ENCODE measurements at places on chromosomes 2 and 18.
A peak's percentile ranks its signal among the peaks of the same experiment; 100 is the strongest.

GRCh38 chr2:15378148-15378908 lies 182.8 kb downstream of the NBAS start:
- no peak for DNase-seq

DNA sequence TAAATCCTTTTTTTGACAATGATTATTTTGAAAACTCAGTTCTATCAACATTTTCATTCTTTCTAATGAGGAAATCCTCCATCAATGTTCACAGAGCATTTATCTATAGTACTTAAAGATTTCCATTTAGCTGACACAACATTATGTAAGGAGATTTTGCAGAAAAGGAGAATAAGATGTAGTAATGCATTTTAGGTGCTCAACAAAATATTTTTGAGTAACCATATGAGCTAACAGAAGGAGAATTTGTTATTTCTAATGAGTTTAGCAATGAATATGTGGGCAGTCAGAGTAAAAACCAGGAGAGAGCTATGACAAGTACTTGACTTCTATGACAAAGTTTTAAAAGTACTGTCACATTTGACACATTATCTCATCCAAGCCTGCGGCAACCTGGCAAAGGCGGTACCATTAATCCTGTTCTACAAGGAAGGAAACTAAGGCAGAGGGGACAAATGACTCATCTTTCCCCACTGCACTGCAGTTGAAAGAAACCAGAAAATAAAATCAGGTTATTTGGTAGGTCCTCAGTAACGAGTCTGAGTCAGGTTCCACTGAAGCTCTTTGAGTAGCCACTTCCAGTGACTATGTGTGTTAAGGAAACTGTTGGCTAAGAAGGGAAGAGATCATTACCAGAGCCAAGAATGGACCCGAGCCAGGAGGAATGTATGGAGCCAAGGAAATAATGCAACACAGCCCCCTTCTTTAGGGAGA lies 134.1 kb upstream of the ITGB6 start:
- no peak for DNase-seq

GRCh38 chr2:104606056-104606455 lies 247.9 kb upstream of the POU3F3 start:
- no peak for DNase-seq

- no peak for DNase-seq
Measured at GRCh38 chr2:217047631-217048030, 187.8 kb upstream of the TNP1 start.

- DNase-seq = no peak
Measured at GRCh38 chr2:101781326-101781725, 83.8 kb downstream of the MAP4K4 start.

DNA sequence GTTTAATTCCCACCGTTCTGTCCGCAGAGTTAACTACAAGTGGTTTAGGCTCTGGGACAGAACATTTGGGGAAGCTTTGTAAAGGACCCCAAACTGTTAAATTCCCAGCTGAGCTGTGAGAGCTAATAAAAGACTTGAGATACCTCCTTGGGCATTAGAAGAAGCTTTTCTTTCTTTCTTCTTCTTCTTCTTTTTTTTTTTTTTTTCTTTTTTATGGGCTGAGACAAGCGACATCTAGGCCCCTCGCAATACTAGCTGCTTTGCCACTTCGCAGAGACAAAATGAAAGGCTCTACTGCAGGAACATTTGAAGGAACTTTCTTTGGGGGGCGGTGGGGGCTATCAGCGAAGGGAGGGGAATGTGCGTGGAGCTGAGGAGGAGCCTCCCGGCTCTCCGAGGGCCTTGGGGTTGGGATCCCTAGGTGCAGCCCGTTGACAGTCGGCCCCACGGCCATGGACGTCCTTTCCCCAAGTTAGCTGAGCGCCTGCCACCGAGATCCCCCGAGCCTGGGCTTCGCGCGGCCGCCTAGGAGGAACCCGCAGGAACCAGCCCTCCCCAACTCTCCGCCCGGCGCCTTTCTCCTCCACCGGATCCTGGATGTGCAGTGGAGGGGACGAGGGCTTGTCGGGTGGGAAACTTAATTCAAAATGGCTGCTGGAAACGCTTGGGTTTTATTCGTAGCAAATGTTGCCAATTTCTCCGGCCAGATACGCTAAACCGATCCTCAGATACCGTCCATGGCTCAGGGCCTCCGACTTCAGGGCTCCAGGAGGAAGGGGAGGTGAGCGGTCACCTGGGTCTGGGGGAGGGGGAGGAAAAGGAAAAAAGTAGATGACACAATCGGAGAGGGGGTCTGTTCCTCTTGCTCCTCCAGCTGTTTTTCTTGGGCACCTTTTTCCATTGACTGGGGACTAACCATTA lies 4.2 kb downstream of the MEIS1 start:
- DNase-seq = peak; percentile 20

DNA sequence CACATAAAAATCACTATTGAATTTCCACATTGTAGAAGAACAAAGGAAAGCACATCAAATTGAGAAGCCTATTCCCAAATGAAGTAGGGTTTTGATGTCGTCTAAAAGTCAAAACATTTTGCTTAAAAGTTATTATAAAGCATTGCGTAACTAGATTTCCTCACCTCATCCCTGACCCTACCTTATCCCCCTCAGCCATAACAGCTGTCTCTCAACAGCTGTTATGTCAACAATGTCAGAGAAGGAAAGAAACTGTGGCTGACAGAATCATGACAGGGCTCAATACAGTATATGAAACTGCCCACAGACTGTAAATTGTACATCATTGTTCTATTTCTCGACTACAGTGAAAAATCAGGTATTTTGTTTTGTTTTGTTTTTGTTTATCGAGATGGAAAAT lies 63.0 kb upstream of the ACVR1C start:
- no peak for DNase-seq

DNA sequence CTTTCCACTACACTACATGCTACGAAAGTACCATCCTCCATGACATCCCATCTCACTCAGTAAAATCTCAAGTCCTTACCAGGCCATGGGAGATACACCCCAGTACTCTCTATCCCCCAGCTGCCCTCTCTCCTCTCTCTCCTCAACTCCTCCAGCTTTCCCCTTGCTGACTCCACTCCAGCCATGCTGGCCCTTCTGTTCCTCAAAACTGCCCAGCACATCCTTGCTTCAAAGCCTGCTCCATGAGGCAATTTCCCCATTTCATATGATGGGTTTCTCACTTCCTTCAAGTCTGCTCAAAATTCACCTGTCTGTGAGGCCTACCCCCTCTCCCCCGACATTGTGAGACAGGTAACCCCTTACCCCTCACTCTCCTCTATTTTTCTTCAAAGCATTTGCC lies 8.6 kb downstream of the CHN1 start:
- DNase-seq = no peak

DNA sequence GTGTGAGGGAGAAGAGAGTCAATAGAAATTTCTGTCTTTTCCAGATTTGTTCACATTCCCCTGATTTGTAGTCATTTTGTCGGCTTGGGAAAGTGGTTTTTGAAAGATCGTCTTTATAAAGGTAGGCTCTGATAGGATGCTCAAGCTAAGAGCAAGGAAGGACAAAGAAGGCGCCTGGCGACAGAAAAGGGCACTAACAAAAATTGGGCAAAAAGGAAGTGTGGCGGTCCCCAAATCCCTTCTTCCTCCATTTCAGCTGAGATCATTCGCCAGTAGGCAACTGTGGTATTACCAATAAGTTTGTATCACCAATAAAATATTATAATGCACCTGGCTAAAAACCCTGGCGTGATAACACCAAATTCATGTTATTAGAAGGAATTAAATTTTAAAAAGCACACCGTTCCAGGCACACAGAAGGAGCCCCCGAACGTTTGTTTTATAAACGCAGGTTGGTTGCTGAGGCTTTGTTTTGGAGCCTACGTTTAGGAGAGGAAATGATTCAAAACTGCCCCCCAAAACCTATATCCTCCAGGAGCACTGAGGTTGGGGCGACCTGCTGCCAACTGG lies 756 bp upstream of the PTPN4 start:
- peak; percentile 31 for DNase-seq

DNA sequence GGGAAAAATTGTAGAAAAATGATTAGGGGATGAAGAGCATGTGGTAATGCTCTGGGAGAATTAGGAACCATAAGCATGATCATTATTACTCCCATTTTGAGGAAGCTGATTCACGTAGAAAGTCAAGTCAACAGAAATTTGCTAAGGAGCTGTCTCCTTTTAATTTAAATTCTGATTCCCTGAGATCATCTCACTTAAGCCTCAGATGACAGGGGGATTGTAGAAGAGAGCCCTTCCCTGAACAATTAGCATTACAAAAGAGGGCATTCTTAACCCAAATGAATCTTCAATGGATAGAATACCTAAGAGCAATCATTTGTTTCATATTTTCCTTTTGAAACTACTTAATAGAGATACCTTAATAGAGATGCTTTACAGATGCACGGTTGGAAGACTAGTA lies 267.9 kb downstream of the NYAP2 start:
- DNase-seq = no peak

- DNase-seq = no peak
Measured at GRCh38 chr18:73986711-73987110, 160.9 kb downstream of the FBXO15 start.

DNA sequence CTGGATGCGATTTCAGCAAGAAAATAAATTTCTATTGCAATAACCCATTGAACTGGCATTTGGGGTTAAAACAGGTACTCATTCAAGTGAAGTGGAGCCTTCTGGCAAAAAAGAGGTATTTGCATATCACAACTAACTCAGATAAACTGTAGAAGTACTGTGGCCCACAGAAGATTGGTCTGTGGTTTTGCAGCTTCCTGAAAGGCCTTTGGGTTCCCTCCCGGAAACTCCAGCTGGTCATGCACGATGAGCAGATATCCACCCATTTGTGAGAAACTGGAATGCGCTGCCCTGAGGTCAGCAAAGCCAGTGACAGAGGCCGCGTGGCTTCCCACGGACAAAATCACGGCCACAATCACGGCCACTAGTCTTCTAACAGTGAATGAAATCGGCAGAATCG lies 106.3 kb downstream of the EPHA4 start:
- DNase-seq = no peak

GRCh38 chr2:26754539-26754938 lies 9.5 kb upstream of the SLC35F6 start:
- no peak for DNase-seq

DNA sequence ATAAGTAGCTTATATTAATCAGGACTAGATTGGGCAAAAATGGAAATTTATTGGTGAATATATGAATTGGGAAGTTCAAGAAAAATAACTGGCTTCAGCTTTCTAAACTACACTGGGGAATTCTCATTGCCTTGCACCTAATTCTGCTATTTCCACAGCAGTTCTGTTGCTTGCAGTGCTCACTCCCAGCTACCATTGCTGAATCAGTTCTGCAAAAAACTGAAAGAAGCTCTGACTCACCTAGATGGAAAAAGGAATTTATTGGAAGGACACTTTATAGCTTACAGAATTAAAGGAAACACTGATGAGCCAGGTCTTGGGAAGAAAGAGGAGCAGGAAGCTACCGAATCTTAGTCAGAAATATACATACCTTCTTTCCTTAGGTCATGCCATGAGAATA lies 60.3 kb upstream of the ACVR1 start:
- no peak for DNase-seq

- DNase-seq = peak; percentile 80
Measured at GRCh38 chr2:189412330-189412953, 28.8 kb upstream of the WDR75 start.

GRCh38 chr18:46337271-46337670 lies 233.1 kb downstream of the HAUS1 start:
- no peak for DNase-seq

- DNase-seq = no peak
Measured at GRCh38 chr2:54872780-54873179, 149.3 kb downstream of the EML6 start.

- DNase-seq = no peak
Measured at GRCh38 chr2:188328419-188328818, 36.7 kb downstream of the GULP1 start.

GRCh38 chr18:21739604-21740537 lies 721 bp upstream of the MIB1 start:
- peak; percentile 54 for DNase-seq

GRCh38 chr2:180524499-180524898 lies 455.9 kb upstream of the UBE2E3 start:
- peak; percentile 86 for DNase-seq

DNA sequence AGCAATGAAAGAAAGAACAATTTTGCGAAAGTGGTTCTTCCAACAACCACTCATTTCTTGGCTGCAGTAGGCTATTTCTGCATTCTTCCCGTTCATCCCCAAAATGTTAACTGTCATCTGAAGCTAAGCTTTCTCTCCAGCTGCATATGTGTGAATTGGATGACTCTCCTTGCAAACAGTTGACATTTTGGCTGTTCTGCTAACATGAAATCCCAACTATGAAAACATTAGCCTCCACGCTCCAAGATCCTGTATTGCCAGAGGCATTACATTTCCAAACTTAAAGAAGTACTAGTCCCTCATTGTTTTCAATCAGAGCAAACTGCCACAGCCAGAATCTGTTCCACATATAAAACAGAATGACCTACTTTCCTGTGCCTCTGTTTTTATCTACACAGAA lies 88.5 kb downstream of the TGIF1 start:
- no peak for DNase-seq

DNA sequence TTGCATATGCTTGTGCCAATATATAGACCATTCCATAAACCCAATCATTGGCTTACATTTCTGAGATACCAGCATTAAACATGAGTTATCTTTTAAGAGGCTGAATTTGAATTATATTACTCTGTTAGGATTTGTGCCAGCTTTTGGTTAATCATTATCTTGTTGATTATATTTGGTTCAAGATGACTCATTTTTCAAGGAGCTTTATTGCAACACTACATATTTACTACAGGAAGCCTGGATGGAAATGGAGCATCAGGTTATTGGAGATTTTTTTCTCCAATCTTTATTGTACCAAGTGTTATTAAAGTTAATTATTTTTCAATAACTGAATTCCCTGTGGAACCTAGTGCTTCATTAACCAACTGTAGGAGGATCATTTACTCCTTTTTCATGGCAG lies 26.4 kb downstream of the EML4 start:
- no peak for DNase-seq

DNA sequence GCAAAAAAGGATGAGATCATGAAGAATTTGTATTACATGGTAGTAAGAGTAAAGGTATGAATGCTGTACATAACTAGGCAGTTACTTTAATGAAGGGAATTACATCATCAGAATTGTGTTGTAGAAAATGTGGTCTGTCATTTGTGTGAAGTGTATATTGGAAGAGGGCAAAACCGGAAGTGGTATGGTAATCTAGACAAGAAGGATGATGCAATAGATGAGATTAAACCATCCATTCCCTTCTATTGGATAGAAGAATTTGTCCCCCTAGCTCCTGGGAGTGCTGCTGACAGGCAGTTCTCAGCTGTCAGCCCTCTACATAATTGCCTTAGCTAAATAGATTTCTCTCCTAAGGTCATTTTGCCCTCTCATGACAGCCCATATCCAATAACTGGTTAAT lies 55.9 kb upstream of the BARD1 start:
- no peak for DNase-seq

DNA sequence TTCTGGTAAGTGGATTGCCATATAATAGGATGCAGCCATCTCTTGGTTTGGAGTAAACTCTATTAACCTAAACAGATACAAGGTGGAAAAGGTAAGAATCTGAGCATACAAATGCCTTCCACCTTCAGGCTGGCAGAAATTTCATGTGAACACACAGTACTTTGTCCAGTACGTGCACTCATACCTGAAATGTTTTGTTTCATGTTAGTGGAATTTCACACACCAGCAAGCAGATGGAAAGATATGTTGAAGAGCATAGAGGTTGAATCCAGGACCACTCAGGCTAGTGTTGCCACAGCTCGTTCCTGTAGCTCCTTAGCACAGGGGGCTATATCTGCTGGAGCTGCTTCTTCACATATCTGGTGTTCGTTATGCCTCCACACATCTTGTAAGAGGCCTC lies 34.0 kb downstream of the CRIM1 start:
- DNase-seq = no peak
